ENCODE measurements at places on chromosomes 13 and 19.

DNA sequence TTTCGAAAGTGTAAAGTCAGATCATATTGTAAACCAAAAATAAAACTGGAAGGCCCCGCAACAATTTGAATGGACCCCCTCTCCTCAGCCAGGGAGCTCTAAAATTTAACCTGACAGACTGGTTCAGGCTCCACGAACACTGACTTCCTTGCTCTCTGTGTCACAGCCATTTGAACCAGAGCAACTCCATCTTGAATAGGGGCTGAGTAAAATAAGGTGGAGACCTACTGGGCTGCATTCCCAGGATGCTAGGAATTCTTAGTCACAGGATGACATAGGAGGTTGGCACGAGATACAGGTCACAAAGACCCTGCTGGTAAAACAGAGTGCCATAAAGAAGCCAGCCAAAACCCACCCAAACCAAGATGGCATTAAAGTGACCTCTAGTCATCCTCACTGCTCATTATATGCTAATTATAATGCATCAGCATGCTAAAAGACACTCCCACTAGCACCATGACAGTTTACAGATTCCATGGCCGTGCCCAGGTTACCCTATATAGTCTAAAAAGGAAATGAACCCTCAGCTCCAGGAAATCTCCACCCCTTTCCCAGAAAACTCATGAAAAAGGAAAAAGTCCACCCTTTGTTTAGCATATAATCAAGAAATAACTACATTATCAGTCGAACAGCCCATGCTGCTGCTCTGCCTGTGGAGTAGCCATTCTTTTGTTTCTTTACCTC lies 43.1 kb downstream of the RFXAP start:
- DNase-seq = no peak

DNA sequence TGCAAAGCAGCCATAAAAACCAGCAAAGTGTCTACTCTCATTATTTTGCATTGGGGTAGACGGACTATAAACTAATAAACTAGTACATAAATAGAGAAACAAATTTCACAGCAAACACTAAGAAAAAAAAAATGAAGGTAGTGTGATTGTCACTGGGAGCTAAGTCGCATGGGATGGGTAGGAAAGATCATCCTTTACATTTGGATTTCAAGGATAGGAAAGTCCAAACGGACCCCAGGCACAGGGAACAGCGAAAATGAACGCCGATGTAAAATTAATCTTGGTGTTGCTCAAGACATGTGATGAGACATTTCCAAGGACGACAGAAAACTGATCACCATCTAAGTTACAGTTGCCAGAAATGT lies 690 bp upstream of the SGTA start:
- DNase-seq = no peak

GRCh38 chr13:35743165-35743564 lies 266.7 kb upstream of the MAB21L1 start:
- DNase-seq = no peak

- DNase-seq = no peak
These were observed 643.5 kb downstream of the UQCRFS1 start for GRCh38 chr19:28569132-28570131.

DNA sequence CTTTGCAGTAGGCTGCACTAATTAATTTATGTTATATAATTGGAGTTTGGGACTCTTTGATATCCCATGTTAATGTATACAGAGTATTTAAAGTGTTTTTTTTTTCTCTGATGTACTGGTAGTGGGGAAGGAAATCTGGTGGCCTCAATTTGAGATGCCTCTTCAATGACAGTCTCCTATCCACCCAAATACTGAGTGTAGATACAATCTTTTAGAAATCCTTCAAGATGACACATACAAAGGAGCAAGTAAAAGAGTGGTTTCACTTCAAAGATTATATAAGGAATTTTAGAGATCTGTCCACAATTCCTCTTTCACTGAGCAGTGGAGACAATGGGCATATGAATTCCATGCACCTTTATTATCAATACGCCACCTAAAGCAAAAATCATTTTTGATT lies 15.1 kb downstream of the NALCN start:
- DNase-seq = no peak

GRCh38 chr19:14809272-14810057 lies 25.5 kb downstream of the OR7A5 start:
- DNase-seq = no peak

- peak; percentile 72 for DNase-seq
These were observed 109.2 kb downstream of the ESD start for GRCh38 chr13:46687810-46688209.

- DNase-seq = no peak
These were observed 300.7 kb downstream of the LMO7 start for GRCh38 chr13:75936791-75937190.

GRCh38 chr13:24931450-24932251 lies 164.3 kb upstream of the PABPC3 start:
- no peak for DNase-seq

GRCh38 chr19:56312787-56313657 lies 1.6 kb downstream of the ZSCAN5A start:
- DNase-seq = no peak

- no peak for DNase-seq
These were observed 4.1 kb upstream of the CNN1 start for GRCh38 chr19:11534538-11534937.

DNA sequence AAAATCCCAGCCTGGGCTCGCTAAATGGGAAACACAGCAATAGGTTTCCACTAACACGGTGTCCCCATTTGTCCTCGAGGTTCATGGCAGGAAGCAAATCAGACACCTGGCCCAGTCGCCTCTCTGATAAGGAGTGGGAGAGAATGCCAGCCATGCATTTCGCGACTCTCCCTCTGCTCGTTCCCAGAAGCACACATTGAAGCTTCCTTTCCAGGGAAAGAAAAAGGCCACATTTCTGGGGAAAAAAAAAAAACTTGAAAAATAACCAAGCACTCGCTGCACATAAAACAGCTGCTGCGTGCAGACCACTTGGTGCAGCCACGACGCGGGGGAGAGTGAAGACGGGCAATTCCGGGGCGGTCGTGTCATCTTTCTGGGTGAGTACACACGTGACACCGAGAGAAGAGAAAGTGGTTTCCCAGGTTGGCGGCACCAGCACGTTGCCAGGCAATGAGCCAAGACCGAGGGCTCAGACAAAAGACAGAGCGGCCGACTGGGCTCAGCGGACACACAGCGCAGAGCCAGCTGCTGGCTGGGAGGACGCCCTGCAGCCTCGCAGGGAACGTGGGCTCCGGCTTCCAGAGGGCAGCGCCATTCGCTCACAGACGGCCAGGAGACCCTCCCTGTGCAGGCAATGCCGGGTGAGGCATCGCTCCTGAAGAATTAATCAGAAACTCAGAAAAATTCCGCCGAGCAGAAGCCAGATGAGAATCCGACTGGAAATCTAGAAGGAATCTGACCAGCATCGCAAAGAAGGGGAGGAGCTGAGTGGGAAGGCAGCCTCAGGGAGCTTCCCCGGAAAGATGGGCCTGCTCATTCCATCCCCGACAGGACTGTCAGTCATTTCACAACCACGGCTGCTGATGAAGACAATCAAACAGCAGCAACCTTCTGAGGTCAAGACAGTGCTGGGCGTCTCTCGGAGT lies 83.2 kb upstream of the IRS2 start:
- DNase-seq = peak; percentile 54

DNA sequence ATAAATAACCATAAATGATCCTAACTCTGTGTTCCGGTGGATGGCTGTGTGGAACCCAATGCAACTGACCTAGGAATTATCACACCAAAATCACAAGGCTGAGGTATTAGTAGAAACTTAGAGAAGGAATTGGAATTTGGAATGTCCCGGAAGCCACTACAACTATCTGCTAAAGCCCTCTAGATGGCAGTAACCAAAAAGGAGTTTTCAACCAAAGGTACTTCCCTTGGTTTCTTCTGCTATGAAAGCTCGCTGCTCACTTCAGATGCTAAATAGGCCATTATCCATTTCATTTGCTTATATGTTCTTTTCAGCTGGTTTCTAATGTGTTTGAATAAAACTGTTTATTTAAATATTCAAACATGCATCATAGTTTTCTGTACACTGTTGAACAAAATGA lies 1589.1 kb upstream of the SPRY2 start:
- DNase-seq = no peak

GRCh38 chr13:73531014-73531413 lies 472.2 kb downstream of the KLF5 start:
- DNase-seq = no peak

GRCh38 chr19:36604656-36605100 lies 435 bp upstream of the ZNF382 start:
- DNase-seq = peak; percentile 94

GRCh38 chr13:101490406-101491015 lies 38.0 kb downstream of the ITGBL1 start:
- DNase-seq = no peak

GRCh38 chr13:77143431-77143830 lies 116.5 kb upstream of the FBXL3 start:
- DNase-seq = no peak

DNA sequence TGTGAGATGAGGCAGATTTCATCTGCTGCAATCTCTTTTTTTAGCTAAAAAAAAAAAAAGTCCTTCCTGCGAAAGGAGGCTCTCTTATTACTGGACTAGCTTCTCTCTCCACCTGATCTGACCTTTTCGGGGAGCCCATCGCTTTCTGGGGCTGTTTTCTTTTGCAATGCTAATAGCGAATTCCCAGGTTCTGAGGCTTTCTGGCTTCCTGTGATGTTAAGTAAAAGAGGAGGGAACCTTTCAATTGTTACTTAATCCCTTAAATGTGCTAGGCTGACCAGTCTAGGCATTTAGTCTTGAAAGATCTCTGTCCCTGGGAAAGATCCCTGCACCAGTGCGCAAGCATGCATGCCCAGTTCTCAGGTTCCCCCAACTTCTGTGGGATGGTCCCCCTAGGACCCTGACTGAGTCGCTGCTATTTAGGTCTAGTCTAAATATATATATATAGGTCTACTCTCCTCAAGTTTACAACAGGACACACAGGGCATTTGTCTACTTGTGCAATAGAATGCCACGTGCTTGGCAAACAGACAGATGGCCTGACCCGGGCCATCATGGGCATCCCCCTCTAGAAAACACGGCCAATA lies 224.7 kb downstream of the ZNF536 start:
- DNase-seq = no peak

GRCh38 chr19:31226151-31226935 lies 122.9 kb downstream of the TSHZ3 start:
- peak; percentile 28 for DNase-seq

GRCh38 chr13:106083620-106084350 lies 451.7 kb downstream of the EFNB2 start:
- DNase-seq = peak; percentile 55

DNA sequence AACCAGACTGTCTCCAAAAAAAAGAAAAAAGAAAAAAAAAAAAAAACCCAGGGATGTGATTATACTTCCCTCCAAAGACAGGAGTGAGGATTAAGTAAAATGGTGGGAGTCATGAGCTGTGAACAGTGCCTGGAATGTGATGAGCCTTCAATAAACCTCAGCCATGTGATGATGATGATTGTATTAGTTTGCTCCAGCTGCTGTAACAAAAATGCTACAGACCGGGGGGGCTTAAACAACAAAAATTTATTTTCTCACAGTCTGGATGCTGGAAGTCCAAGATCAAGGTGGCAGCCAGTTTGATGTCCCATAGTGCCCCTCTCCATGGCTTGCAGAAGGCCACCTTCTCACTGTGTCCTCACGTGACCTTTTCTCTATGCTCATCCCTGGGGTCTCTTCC lies 8.9 kb upstream of the PVR start:
- DNase-seq = no peak

- peak; percentile 76 for DNase-seq
These were observed 14.7 kb upstream of the GRAMD1A start for GRCh38 chr19:34985249-34986022.

DNA sequence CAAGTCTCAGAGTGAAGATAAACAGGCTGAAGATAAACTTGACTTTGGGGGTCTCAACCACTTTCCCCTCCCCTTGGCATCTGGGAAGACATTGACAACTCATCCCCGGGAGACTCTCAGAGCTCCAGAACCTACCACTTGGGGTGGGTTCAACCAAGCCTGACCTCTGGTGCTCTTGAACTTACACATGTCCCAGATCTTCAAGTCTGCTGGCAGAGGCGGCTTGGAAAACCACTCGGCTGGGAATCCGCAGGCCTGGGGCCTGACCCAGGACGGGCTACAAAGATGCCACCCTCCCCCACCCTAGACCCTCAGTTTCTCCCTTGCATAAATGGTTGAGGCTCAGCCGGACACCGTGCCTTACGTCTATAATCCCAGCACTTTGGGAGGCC lies 512 bp downstream of the LRRC8E start:
- no peak for DNase-seq

DNA sequence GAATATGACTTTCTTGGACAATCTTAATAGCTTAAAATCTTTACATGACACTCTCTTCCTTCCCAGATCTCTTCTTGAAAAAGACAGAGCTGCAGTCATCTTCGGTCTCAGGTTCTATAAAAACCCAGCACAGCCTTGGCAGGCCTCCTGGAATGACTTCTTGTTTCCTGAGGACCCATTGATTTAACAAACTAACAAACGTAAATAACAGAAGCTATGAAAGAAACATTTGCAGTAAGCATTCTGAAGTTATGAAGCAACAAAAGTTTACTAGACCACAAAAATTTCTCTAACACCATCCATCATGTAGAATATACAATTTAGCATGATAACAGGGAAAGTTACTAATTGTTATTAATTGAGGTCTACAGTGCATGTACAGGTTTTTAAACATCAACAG lies 62.8 kb upstream of the STARD13 start:
- DNase-seq = no peak

DNA sequence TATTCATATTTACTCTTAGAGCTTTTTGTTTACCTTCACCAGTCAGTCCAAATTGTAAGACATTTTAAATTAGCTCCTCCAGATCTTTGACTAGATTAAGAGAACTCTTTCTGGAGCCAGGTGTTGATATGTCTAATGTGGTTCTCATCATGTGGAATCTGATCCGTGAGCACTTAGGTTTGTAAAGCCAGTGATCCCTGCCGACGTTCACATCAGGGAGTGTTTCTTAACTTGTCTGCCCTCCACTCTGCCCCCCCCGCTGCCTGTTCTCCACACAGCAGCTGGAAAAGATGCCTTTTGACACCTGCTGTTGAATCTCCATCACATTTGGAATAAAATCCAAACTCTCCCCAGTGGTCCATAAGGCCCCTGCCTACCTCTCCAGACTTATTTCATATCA lies 17.7 kb downstream of the METTL21C start:
- DNase-seq = no peak

- no peak for DNase-seq
These were observed 2902.5 kb downstream of the PCDH9 start for GRCh38 chr13:64327505-64328194.

DNA sequence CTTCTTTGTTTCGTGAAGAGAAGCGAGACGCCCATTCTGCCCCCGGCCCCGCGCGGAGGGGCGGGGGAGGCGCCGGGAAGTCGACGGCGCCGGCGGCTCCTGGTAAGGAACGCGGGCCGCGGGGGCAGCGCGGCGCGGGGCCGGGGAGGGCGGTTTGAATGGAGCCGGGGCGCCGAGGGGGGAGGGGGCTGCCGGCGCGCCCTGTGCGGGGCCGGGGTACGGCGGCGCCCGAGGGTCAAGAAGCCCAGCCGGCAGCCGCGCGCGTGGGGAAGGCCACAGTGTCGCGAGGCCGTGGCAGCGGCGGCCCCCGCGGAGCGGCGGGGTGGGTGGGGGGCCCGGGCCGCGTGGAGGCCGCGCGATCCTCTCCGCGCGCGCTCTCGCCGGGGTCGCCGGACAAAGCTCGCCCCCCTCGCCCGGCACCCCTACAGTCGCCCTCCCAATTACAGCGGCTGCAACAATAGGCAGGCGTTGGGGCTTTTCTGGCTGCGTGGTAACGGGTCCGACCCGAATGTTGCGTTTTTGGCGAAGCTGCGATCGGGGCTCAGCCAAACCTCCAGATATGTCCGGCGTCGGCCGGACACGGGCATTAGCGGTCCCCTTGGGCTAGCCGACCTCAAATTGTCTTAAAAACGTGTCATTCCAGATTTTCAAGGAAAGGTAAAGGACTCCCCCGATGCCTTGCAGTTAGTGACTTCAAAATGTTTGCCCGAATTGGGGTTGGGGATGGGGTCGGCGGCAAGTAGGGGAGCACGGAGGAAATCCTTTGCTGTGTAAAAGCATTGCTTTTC lies 437 bp downstream of the SMARCA4 start:
- no peak for DNase-seq
